Endothelial cell (in vitro differentiated cells): ENCODE measurements at places on chromosomes 11 and 22. TPM values are rescaled to one million over a fixed set of nuclear protein-coding genes. Genes with fewer than 3 reads are reported as not detected.

- no peak for DNase-seq
These were observed 17.6 kb downstream of the DDB1 start for GRCh38 chr11:61315260-61315659.

DNA sequence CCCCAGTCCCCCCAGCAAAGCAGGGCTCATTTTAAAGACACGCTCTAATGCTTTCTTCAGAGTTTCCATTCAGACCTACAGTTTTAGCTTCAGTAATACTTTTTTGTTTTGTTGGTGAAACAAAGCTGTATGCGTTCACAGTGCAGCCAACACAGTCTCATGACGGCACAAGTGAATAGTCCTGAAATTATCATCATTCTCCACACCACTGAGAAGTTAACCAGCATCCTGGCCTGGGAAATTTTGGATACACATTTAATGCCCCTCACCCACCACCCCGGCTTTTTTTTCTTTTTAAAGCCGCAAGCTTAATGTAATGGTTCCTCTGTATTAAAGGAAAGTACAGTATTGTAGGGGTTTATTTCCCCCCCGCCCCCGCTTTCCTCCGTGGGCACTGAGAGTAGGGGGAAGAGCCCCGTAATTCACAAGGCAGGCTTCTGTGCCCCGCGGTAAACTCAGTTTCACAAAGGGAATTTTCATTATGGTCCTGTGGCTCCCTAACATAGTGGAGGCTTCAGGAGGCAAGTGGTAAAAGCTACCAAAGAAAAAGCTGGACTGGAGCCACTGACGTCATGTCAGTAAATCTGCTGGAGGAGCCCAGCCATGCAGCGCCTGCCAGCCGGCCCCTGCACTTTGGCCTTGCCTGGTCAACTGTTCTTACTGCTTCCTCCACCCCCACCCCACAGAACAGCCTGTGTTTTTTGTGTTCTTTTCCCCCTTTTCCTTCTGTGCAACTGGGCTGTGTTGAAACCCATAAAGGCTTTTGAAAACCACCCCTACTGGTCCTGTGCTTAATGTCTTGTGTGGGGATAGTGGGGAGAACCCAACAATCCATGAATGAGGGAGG lies 18.2 kb downstream of the TEAD1 start:
- DNase-seq, result no peak

DNA sequence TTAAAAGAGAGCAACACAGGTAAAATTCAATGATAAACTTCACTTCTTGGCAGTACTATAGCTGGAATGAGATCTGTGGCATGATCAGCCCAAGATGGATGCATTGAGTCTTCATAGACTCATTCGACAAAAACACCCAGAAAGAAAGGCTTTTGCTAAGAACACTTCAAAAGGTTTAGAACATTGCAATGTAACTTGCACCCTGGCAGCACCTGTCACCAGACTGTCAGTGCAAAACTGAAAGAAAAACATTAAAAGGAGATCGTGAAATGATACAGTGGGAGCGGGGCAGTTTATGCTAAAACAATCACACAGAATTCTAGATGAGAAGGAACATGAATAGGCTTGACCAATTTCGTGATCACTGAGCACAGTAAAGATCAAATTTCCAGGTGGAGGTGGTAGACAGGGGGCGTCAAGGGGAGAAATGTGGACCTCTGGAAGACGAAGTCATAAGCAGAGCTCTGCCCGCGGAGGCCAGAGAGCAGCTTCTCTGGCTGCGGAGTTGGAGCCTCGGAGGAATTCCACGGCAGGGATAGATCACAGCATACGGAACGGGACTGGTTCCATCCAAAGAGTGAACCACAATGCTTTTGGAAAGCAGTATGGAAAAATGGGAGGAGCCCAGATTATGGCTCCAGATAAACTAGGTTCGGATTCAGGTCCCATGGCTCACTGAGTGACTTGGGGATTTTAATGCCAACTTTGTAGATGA lies 11.9 kb downstream of the VSIG10L2 start:
- DNase-seq, result no peak

DNA sequence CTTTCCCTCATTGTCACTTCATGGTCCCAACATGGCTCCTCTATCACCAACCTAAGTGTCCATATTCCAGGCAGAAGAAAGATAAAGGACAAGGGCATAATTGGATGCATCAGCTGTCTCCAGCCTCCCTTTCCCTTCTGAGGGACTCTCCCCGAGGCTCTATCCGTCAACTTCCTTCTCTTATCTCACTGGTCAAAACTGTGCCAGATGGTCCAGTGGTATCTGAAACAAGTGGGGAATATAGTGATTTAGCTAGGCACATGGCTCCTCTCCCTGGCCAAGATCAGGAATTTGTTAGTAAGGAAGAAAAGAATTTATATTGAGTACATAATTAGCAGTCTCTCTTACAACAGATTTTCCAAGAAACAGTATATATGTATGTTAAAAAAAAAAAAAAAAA lies 12.6 kb upstream of the SPON1 start:
- DNase-seq, result no peak

- no peak for DNase-seq
These were observed 488.1 kb downstream of the NTM start for GRCh38 chr11:131858505-131858904.

MUC2 gene
- total RNA-seq, result not detected

OR10A2 gene
- total RNA-seq, result not detected

LRP5 gene
- total RNA-seq, result 72.3 TPM
